Small intestine (tissue), 16 donors: ENCODE measurements at places on chromosomes 2 and 18.

DNA sequence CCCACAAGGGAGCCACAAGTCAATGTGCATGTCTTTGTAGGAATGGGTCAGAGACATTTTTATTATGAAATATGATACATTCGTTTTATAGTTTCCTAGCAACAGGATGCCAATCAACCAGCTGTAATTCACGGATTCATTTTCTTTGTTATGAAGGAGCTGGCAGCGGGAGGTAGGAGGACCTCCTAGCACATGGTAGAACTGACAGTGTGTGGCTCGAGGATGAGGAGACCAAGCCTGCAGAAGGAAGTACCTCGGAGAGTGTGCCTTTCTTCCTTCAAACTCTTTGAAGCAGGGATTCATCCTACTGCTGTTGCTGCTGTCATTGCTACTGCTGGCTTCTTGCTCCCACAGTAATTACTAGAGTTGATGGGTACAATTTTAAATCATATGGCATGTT, 504.8 kb upstream of the KLHL29 start:
- DNase-seq, result no peak

- DNase-seq, result no peak
Measured at GRCh38 chr18:43322132-43322531, 44.8 kb upstream of the SYT4 start.

- DNase-seq, result no peak
Measured at GRCh38 chr2:134954065-134954464, 35.4 kb downstream of the CCNT2 start.

- DNase-seq, result no peak
Measured at GRCh38 chr2:69241093-69241492, 145.9 kb downstream of the GFPT1 start.

GRCh38 chr18:6543330-6543908, 128.7 kb upstream of the L3MBTL4 start:
- DNase-seq, result peak; percentile 13

DNA sequence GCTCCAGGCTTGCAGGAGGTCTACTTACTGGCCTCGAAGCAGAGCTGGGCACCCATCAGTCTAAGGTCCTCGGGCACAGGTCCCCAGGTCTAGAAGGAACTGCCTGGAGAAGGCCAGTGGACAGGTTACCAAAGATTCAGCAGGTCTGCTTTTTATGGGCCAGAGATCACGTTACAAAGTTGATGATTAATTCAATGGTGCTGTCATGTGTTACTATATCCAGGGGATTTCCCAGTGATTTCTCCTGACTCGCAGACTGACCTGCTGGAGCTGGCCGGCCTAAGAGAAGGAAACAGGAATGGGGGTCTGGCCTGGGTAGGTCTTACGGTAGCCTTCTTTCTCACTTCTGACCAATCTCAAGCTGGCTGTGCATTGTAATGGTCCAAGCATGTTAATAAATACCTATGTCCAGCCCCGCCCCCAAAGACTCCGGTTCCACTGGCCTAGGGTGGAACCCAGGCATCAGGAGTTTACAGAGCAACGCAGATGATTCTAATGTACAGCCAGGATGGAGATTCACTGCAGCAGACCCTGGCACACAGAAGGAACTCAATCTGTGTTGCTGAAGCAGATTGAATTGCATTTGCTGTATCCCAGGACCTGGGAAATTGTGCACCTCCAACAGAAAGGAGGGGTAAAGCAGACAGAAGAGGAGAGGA, at the start of gene NEURL3:
TSS of gene NEURL3 (minus strand) at position 127 of the 659 bp plus-strand sequence. CDS start at position 56, 71 bp downstream.
- DNase-seq, result peak; percentile 89

DNA sequence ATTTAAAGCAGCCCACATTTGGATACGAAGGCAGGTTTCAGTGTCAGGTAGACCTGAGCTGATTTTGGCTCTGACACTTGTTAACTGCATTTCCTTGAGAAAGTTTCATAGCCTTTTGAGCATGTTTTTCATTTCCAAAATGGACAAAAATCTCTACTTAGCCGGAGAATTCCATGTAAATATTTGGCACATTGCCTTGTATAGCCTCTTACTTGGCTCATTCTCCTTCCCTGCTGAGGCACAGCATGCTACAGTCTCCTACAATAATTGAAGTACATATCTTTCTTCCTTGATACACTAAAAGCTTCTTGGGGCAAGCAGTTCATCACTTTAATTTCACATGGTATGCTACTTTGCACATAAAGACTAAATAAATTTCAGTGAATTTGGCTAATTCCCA, 772.2 kb upstream of the CHAC2 start:
- no peak for DNase-seq

DNA sequence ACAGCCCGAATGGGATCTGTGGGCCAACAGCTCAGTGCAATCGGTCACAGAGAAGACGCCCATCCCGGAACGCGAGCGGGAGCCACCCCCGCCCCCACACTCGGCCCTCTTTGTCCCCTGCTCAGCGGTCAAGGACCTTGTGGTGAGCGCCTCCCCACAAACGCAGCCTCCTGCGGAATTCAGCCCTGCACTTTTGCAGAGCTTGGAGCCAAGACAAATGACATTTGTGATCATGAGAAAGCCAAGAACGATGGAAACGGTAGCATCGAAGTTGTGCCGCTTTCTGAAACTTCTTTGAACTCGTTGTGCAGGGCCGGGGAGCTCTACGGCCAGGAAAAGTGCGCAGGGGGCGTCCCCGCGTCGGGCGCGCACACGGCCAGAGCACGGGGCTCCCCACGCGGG, 6.7 kb upstream of the SALL3 start:
- DNase-seq, result no peak

- no peak for DNase-seq
Measured at GRCh38 chr2:199468561-199469513, 11.1 kb upstream of the SATB2 start.

GRCh38 chr2:216904974-216905373, 45.1 kb upstream of the TNP1 start:
- DNase-seq, result no peak

DNA sequence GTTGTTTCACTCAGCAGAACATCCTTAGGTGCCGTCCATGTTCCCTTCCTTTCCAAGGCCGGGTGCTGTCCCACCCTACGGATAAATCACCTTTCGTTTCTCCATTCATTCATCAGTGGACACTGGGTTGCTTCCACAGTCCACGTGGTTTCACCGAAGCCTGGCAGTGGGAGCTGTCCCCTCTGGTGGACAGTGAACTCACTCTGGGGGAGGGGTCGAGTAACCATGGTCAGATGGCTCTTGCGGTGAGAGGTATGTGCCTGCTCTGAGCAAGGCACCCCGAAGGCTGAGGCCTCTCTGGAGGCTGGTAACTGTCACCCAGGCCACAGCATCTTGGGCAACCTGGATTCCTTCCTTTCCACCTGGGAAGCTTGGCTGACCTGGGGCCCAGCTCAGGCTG, 61.5 kb upstream of the TWIST2 start:
- no peak for DNase-seq

GRCh38 chr2:177241711-177242120, 22.8 kb downstream of the NFE2L2 start:
- no peak for DNase-seq

DNA sequence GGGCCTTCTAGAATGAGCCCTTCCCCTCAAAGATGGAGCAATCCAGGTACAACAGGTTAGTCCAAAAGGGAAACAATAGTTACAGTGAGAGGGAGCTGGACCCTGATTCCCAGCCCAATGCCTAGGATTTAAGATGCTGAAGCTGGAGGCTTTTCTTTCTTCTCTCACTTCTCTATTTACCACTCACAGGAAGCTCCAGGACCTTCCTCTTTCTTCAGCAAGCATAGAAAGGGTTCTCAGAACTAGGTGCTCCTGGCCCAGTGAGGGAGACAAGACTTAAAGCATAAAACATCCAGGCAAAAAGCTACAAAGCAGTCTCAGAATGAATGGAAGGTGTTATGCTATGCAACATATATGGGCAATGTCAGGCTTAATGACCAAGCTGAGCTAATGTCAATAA, 279.0 kb downstream of the SRBD1 start:
- peak; percentile 25 for DNase-seq

DNA sequence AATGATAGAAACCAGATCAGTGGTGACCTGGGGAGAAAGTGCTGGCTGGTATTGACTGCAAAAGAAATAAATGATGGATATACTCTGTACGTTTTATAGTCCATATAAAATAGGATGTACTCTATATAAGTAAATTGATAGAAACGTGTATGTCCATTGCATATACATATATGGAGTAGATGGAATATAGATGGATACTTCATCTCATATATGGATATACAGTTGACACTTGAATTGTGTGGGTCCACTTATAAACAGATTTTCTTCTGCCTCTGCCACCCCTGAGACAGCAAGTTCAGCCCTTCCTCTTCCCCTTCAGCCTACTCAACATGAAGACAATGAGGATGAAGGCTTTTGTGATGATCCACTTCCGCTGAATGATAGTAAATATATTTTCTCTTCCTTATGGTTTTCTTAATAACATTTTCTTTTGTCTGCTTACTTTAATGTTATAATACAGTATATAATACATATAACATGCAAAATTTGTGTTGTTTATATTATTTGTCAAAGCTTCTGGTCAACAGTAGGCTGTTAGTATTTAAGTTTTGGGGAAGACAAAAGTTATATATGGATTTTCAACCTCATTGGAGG, 76.1 kb upstream of the MYCN start:
- no peak for DNase-seq

DNA sequence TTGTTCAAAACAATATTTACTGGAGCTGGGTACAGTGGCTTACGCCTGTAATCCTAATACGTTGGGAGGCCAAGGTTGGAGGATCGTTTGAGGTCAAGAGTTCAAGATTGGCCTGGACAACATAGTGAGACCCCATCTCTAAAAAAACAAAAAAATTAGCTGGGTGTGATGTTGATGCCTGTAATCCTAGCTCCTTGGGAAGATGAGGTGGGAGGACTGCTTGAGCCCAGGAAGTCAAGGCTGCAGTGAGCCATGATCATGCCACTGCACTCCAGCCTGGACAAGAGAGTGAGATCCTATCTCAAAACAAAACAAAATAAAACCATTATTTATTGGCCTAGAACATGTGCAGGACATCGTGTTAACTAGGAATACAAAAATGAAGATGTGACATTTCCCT, 77.5 kb downstream of the COLEC12 start:
- no peak for DNase-seq

DNA sequence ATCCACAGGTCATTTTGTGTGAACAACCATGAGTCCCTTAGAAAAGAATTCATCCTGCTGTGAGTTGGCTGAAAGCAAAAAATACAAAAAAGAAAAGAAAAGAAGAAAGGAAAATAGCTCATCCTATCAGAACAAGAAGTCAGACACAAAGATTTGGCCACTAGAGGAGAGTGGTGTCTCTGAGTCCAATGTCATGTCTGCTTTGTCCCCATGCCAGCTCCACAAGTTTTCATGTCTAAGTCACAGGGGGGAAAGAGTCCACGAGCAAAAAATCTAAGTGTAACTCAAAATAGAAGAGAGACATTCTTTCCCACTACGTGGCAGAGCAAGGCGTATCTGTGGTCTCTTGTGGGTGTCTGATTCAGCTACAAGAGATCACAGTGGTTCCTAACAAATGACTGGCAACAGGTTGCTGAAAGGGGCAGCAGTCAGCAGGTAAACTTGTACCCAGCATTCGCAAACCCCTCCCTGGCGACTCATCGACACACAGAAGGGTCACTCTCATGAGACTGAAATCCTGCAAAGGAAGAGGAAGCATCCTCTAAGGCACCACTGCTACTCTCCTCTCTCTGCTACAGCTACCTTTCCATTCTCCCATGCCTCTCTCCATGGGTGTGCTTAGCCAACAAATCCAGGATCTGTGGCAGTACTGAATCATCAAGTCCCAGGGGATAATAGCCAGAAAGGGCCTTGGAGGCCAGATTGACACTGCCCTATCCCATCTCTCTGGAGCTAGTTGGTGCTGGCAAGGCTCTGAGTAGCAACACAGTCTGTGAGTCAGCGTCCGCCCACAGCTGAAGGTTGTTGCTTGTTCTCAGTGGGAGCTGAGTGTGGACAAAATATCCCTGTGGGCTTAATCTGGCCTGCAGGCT, 123.0 kb upstream of the SLC39A10 start:
- peak; percentile 37 for DNase-seq

- DNase-seq, result peak; percentile 3
Measured at GRCh38 chr2:25453199-25453905, 111.6 kb upstream of the DNMT3A start.

- DNase-seq, result peak; percentile 58
Measured at GRCh38 chr2:60560734-60561644, 7.5 kb upstream of the BCL11A start.

DNA sequence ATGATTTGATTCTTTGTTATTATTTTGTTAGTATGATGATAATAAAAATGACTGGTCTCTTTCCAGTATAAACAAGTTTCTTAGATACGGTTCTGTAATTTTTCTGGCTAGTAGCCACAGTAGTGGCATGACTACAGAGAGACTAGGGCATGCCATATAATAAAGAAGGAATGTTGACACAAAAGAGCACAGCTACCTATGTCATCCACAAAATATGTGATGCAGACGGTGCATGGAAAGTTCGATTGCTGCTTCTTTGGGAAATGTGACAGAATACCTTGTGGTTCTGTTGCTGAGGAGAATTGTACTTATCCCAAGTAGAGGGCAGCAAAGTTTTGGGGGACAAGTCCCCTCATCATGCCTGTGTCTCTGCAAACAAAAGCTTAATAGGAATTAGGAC, 26.1 kb upstream of the SETBP1 start:
- DNase-seq, result no peak

DNA sequence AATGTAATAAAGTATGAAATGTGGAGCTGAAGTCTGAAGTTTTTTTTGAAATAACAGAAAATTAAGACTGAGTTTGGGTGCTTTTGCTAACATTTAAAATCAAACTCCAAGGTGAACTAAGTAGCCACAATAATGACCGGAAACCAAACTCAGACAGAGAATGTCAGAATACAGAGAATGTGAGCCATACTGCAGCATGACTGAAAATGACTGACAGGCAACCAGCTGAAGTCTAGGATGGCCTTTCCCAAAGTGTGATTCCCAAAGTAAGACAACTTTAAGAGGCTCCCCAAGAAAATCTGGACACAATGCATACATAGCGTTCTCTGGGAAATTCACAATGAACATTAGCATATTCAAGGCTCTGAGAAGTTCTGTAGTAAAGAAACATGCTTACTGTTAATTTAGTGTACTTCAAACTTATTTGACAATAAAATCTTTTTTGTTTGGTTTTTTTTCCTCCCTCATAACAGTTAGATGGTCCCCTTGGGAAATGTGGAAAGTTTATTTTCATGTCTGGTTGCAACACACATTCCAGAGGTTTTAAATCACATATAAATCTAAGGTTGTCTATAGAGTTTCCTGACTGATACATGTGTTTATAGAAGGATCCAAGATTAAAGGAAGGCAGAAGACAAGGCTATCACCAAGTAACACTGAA, 28.6 kb downstream of the PLA2R1 start:
- DNase-seq, result no peak

DNA sequence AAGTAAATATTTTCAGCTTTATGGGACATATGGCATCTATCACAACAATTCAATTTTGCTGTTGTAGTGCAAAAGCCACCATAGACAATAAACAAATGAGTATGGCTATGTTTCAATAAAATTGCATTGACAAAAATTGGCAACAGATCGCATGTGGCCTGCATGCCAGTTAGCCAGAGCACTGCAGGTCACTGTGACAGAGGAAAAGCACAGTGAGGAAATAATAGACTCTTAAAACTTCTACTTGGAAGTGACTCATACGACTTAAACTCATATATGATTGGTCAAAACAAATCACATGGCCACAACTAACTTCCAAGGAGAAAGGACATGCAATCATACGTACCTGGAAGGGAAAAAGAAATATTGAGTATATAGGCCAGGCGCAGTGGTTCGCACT, 44.4 kb downstream of the EXOC6B start:
- no peak for DNase-seq
